ENCODE measurements at places on chromosomes 11 and 22.

- no peak for DNase-seq
These were observed 10.6 kb upstream of the DGKZ start for GRCh38 chr11:46336563-46337180.

- no peak for DNase-seq
These were observed 68.7 kb downstream of the ETS1 start for GRCh38 chr11:128518493-128519207.

- DNase-seq = no peak
These were observed 68.5 kb downstream of the SBF2 start for GRCh38 chr11:10225553-10225952.

DNA sequence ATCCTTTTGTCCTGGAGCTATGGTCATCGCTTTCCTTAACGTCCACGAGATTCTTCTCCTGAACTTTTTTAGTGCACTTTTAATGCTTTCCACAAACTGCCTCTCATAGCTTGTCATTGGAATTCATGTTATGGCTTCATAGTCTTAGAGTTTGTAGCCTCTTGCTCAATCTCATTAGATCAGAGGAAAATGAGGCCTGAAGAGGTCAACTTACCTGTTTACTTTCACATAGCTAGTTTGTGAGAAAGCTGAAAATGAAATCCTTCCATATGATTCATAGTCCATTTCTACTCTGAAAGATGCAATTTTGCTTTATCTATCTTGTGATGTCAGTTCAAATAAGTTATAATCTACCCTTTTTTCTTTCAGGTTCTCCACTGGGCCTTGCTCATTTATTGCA lies 1747.2 kb upstream of the RAG2 start:
- no peak for DNase-seq

DNA sequence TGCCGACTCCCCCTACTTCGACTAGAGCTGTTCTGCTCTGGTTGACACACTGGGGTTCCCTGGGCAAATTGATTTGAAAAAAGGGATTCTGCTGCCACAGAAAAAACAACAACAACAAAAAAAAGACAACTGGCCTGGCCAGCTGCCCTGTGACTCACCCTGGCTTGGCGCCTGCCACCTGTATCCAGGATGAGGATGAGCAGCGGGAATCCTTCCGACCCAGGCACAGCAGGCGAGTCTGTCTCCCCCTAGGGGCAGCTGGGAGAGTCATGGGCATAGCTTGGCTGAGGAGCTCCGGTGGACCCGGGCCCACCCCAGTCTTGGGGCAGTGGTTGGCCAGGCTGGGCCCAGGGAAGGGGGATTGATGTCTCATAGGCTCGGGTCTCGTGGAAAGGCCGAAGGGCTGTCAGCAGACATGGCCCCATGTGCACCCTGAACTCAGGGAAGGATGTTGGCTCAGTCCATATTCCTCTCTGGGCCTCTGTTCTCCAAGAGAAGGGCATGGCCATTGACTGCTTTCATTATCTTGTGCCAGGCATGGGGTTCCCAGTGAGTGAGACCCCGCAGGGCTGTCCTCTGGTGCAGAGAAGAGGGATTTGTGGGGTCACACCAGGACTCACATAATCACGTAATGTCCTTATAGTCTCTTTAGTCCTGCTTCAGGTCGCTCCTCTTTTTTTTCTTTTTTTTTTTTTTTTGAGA lies 10.4 kb upstream of the SUN2 start:
- no peak for DNase-seq

DNA sequence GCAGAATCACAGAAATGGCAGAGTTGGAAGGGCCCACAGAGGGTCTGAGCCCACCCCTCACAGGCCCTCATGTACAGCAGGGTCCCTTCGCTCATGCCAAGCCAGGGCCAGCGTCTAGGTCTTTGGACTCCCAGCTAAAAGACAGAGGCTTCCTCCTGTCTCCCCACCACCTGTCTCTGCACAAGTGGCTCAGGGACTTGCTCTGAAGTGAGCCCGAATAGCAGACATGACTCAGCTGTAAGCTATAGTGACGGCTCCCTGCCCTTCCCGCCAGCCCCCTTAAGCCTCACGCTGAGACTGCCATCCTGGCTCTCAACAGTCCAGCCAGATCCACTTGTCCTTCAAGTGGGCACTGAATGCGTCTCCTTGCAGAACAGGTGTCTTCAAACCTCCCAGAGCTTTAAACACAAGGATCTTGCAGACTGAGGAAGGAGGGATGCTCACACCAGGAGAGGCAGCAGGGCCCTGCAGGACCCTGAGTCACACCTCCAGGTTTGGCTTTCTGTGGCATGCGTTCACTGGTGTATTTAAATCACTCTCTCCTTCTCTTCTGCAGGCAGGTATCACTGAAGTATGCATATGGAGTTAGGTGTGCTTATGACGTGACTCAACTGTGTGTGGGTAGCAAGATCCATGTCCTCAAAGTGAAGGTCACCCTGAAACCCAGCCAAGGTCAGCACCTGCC lies 154.9 kb downstream of the CACNA1I start:
- DNase-seq = no peak

GRCh38 chr22:44814266-44815098 lies 62.1 kb downstream of the ARHGAP8 start:
- no peak for DNase-seq

DNA sequence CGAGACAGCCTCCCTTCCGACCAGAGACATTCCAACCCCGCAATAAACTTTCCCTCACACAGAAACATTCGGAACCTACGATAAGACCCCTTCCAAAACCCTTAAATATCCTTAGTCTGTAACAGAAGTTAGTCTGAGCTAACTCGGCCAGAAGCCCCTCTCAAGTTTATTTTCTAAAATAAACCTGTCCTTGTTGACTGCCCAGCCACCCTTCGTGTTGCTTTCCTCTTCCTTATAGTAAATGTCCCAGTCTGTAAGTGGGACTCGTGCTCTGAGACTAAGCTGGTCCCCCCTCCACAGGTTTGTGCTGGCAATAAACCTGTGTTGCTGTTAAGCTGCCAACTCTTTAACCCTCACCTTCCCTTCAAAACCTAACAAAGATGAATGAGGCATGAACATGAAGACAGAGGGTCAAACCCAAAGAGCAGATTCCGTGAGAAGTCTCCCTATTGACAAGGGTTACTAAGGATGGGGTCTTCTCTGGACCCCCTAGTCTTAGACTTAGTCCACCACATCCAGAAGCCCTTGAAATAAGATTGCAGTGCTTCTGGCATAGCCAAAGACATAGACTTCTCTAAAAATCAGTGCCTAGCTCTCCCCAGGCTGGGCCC lies 18.2 kb downstream of the MIF start:
- DNase-seq = no peak

GRCh38 chr22:30205281-30206115 lies 41.1 kb downstream of the LIF start:
- no peak for DNase-seq

DNA sequence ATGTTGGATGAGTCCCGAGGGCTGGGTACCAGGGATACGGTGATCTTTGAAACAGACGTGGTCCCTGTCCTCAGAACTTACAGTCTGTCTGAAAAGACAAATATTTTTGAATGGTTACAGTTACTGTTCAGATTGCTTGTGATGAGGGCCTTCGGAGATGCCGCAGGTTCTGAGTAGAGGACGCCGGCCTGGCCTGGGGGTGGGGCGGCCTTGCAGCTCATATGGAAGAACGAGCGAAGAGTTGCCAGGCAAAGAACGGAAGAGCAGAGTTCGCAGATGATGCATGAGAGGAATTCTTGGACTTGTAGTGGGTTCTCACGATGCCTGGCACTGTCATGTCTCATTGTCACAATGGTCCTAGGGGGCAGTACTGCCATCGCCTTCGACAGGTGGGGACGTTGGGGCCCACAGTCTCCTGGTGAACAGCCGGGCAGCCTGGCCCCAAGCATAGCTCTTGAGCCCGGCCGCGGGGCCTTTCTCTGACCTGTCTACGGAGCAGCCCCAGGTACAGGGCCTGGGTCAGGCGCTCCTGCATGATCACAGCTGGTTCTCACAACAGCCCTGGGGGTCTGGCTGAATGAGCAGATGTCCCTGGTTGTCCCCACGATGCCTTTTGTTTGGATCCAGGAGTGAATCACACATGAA lies 60.9 kb upstream of the PARVG start:
- no peak for DNase-seq

- no peak for DNase-seq
These were observed 3.3 kb downstream of the CAPN5 start for GRCh38 chr11:77069969-77070582.

DNA sequence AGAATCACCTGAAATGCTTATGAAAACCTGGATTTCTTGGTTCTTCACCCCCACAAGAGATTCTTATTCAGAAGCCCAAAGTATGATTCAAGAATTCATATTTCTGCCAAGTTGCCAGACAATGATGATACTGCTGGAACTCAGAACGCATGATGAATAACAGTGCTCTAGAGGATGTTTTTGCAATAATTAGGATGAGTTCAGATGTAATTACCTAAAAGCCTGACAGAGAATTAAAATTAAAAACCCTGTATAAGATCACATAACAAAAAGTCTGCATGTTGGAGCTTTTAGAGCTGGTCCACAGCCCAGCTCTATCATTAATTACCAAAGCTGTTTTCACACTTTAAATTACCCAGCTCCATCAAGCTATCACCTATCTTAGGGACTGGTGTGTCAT lies 211.8 kb downstream of the LUZP2 start:
- no peak for DNase-seq

DNA sequence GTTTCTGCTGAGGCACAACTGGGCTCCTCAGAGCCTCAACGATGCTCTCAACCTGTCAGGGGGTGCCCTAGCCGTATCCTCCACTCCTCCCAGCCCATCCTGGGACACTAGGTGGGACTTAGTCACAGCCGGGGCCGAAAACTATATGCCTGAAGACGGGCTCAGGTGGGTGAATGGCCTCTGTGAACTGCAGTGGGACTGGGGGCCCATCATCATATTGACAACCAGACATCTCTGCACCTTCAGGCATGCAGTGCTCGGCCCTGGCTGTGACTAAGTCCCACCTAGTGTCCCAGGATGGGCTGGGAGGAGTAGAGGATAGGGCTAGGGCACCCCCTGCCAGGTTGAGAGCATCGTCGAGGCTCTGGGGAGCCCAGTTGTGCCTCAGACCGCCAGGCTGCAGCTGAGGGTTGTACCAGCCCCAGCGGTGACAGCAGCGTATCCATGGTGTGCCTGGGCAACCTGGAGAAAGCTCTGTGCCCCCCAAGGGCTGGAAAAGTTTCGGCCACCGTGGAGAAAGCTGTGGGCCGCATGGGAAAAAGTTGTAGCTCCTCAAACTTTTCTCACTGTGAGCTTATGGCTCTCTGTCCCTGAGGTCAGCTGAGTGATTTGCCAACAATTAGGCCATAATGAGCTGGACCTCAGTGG lies 88.9 kb downstream of the RRM1 start:
- no peak for DNase-seq

DNA sequence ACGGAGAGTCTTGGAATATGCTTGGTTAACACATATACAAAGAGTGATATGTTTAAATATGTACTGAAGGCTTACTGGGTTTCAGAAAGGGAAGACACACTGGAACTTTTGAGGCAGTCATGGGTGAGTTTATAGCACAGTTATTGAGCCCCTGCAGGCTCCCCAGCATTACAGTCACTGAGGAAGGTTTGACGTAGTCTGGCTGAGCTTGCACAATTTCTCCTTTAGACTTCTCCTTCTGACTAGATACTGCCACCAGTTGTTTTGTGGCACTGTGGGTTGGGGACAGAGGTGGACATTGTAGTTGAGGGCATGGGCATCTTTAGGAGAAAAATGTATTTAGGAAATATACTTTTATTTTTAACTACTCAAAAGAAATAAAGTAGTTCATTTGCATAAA lies 285.4 kb downstream of the C11orf87 start:
- no peak for DNase-seq

DNA sequence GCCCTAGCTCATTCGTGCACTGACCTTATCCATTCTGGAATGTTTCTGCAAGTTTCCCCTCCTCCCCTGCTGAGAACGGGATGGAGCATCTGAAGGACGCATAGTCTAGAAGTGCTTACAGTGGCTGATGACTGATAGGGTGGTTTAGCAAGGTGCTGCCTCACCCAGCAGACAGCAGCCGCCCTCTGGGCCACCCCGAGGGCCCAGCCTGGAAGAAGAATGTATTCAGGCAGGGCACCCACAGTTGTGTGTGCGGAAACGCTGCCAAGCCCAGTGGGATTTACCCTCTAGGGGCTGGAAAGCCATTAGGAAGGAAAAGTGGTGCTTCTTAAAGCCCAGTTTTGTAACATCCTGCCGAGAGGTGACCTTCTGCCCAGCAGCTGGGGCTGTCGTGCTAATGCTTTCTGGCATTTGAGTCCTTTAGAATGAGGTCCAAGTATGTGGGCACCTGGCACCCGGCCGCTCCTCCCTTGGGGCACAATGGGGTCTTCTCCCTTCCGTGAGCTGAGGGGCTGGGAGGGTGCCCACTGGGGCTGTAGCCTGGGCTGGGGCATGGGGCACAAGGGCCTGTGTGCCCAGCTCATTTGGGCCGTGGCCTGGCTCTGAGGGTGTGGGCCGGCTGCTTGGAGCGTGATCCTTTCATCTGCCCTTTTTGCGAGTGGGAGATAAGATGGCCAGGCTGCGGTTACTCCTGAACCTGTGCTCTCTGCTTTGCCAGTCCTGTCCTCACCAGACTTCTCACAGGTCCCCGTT lies 14.4 kb downstream of the FBLN1 start:
- no peak for DNase-seq

DNA sequence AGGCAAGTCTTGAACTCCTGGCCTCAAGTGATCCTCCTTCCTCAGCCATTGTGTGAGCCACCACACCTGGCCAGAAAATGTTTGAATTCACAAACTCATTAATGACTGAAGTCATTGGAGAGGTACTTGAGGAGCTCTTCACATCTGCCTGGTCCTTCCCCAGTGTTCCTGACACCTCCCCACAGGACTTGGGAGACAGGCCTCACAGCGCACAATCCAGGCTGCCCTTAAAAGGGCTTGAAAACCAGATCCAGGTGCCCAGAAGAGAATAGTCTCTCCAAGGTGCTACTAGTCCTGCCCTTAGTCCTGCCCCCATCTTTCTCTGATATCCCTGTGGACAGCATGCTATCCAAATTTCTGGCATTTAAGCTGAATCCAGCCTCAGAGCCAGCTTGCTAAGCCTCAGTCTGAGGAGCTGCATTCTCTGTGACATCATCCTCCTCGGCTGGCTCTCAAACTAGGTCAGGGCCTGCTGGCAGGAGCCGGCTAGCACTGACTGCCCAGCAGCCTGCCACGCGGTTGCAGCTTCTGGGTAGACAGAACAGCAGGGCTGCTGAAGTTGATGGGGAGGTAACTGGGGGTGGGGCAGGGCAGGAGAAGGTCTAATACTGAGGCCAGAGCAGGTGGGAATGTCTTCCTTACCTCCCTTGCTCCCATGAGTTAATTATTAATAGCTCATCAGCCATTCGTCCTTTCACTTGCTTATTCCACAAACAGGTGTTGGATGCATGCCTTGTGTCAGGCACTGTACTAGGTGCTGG lies 35.3 kb upstream of the NECTIN1 start:
- DNase-seq = no peak

All from stimulated activated CD8-positive, alpha-beta memory T cell treated with anti-CD3 and anti-CD28 coated beads, Interleukin-7, amount 100 ng/mL, for 24 hours (primary cell).